ENCODE measurements at places on chromosomes 7 and 10.

DNA sequence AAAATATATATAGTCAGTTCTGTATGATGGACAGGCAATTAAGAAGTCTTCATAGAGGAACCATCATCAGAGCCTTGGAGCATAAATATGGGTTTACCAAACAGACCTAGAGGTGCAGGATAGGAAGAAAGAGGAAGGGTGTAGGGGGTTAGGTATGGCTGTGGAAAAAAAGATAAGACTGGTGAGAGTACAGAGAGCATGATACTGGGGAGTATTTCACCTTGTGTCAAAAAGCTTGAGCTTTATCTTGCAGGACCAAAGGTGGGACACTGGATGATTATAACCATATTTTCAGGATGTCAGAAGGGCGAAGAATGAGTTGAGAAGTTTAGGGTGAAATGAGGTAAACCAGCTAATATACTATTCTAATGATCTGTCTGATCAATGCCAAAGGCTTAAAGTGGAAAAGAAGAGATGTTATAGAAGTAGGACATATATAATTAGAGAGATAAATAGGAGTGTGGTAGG is 54.6 kb downstream of the MRPL32 start:
- no peak for DNase-seq

DNA sequence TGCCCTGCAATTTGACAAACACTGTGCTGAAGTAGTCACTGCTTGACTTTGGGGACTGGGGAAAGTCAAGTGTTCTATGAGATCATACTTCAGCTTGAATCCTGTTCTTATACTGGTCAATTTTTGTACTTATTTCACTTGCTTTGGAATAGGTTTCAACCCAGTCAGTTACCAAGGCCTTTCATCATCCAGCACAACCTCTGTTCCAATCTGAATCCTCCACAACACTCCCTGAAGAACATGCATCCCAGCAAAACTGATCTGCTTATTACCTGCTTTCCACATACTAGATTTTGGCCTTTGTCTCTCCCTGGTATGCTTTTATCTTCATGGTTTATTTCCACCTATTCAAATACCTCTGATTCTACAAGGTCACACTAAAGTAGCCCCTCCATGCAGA is 29.5 kb downstream of the DPY19L1 start:
- DNase-seq = no peak

DNA sequence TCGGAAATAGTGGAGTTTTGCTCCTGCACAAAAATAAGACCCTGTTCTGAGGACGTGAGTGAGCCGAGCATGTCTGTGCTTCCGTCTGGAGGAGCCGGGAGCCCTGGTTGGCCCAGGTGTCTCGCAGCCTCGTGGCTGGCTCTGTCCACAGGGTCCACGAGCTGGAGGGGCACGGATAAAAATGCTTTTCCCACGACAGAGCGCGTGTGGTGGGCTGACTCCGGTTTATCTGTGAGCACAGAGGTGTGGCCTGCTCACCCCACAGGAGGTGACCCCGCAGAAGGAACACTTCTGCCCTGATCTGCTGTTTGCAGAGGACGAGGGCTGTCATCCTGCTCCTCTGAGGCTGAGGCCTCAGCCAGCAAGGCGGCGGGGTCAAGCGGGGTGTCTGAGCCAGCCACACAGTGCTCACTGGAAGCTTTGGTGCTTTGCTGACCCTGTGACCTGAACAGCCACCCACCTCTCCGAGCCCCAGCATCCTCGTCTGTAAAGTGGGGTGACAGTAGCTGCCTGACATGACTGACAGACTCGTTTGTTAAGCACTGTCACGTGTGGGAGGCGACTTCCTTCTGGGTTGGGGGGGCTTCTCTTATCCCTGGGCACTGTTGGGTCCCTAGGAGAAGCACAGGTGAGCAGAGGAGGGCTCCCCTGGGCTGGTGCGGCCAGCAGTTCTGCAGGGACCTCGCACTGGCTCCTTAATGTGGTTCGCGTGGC is 162.5 kb downstream of the DNAJB6 start:
- no peak for DNase-seq

DNA sequence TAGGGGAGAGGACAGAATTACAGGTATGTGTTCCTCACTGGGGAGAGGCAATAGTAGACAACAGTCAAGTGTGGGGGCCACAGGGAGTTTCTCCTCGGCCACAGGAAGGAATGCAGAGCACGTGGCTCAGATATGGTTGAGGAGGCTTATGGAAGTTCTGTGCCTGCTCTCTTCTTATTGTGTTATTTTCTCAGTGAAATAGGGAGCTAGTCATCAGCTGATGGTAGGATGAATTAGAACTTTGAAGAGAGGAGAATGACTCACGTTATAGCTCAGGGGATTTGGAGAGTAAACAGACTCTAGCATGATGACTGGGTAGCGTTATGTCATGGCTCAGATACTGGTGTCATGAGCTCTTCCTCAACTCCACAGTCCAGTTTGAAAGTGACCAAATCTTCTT is 308.3 kb upstream of the IGFBP3 start:
- no peak for DNase-seq

DNA sequence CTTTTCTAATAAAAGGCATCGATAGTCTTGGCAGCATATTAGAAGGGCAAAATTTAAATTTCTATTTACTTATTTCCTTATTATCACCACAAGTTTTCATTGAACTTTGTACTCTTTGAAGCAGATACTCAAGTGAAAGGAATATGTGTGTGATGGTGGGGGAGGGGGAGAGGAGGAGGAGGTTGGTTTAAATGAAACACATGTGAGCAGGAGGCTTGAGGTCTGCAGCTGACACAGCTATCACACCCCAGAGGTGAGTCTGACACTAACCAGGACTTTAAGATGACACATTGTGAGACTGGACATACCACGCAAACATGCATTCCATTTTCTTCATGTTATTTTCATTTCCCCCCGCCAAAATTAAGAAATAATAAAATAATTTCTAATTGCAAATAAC is 63.3 kb downstream of the CTTNBP2 start:
- DNase-seq = no peak

GRCh38 chr10:29646238-29646902 is 11.6 kb upstream of the SVIL start:
- DNase-seq = no peak

DNA sequence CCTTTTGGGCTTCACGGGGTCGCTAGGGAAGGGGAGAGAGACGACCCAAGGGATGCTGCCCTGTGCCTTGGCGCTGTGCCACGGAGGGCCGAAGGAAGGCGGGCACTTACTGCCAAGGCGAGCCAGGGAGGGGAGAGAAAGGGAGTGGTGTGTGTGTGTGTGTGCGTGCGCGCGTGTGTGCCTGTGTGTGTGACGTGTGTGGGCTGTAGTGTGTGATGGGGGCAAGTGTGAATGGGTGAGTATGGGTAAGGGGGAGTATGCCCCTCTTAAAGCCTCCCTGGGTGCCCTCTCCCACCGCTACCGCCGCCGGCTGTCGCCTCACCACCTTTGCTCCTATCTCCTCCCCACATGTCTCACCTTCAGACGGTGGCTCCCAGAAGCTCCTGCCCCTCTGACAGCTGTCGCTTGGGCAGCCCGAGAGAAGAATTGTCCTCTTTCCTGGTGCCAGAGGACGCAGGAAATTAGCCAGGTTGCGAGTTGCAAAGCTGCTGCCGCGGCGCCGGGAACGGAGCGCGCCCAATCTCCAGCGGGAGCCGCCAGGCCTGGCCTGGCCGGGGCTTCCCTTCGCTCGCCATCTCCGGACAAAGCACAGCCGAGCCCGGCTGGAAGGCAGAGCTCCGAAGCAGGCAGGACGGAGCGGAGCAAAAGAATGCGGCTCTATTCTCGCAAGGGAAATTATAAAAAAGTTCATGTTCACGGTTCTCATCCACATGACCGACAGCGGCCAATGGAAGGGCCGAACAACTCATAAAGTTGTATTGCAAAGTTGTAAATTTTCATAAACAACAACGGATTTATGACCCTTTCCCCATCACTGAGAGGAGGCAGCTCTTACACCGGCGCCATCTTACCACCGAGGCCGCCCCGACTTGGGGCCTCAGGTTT is at the start of gene HOXA3:
TSS of gene HOXA3 (minus strand) at position 653 of the 885 bp plus-strand sequence. CDS start 41,943 bp downstream, outside the sequence.
- DNase-seq = no peak

- DNase-seq = no peak
Observed at GRCh38 chr10:124058346-124059003, 34.9 kb downstream of the CHST15 start.

DNA sequence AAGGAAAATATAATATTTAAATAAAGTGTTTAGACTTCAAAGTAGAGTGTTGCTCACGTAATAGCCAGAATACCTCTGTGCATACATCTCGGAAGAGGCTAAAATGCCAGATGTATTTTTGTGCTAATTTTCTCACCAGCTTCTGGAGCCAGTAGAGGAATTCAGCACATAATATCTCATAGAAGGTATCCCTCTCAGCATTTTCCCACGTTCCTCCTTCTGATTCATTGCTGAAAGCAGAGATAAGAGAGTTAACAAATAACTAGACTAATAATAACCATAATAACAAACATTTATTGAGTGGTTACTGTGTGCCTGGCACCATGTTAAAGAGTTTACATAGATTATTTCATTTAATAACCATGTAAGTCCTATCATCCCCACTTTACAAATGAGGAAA is 123.6 kb downstream of the VTI1A start:
- DNase-seq = no peak

DNA sequence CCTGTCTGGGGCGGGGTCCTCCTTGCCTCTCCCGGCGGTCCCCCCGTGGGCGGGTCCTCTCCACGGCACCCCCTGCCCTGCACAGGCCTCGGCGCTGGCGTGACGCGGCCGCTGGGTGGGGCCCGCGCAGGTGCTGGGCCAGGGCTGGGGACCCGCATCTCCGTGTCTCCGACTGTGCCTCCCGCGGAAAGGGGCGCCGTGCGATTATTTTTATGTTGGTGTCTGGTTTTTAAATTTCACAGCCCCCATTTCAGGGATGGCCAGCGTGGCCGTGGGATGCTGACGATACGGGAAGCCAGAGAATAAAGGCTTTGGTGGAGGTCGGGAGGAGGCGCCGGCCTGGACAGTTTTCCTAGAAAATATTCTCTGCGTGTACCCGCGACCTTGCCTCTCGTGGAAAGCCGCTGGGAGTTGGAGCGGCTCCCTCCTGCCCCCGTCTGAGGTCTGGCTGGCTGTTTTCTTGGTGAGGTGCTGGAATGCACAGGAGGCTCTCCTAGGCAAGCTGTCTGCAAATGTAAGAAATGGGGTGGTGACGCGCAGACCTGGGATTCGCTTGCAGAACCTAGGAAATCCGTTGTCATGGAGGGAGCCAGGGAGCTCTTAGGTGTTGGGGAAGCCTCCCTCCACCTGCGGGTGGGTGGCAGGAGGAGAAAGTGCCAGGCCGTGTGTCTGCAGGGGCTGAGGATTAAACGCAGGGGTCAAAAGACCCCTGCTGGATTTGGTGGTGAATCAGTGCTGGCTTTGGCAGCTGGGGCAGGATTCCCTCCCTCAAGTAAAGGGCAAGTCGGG is 28.7 kb upstream of the JAKMIP3 start:
- no peak for DNase-seq

GRCh38 chr10:52488606-52489485 is 174.8 kb downstream of the DKK1 start:
- no peak for DNase-seq

- DNase-seq = no peak
Observed at GRCh38 chr10:7846591-7846990, 28.3 kb downstream of the TAF3 start.

DNA sequence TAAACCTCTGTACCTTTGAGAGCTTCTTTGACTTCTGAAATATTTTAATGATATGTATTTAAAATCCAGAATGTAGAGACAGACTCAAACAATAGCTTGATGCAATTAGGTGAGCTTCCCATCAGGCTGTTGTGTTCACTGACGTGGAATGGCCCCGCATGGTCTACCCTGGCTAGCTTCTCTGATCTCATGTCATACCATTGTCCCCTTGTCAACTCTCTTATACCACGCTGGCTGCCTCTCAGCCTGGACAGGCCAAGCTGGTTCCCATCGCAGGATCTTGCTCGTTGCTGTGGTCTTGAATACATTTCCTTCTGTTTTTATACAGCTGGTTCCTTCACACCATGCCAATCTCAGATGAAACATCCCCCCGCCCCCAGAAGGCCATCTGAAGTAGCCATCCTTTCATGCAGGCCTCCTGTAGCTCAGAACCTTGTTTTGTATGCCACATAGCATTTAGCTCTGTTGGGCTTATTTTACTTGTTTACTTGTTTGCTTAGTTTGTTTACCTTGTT is 84.2 kb downstream of the FANK1 start:
- no peak for DNase-seq

DNA sequence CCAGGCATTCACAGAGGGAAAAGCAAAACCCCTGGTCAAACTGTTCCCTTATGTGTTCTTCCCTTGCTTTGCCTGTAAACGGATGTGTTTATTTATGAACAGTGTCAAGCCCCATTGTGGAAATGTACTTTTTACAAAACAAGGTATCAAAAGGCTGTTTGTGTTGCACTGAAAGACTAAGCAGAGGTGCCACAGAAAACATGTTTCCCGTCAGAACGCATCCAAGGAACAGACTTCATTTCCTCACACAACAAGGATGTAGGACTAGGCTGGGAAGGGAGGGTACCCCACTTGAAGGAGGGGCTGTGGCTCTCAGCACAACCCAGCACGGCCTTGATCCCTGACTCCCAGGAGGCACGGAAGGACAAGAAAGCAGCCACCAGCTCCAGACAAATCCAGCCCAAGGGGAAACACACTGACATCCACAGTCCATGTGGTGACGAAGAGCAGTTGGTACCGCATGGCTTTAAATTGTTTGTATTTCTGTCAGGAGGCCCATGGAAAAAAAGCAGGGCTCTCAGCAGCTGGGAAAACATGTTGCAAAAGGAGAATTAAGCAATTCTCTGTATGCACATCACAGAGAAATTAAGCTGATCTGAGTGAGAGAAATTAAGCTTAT is 85.6 kb downstream of the RNF216 start:
- DNase-seq = no peak

DNA sequence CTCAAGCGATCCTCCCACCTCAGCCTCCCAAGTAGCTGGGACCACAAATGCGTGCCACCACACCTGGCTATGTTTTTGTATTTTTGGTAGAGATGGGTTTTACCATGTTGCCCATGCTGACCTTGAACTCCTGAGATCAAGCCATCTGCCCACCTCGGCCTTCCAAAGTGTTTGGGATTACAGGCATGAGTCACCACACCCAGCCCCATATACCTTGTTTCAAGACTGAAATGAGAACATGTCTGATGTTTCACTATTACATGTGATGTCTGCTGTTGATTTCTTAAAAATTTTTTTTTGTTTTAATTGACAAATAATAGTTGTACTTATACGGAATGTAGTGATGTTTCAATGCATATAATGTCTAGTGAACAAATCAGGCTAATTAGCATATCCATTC is 14.5 kb downstream of the KLHL7 start:
- no peak for DNase-seq

DNA sequence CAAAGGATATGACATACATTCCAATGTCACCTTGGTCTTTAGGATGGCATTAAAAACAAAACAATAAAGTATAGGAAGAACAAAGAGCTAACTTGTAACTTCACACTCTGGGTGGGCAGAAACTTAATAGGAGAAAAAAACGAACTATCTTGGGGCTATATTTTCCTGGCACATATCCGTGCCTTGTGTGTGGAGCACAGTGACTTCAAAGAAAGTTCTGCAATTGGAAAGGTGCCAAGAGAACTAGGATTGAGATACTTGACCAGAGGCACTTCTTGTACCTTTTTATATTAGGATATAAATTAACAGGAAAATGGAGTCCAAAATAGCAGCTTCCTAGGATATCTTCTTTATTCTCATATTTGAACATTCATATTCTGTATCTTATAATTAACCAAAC is 148.4 kb downstream of the SEMA3D start:
- DNase-seq = no peak
